ENCODE measurements at places on chromosomes 16 and 17. TPM values are rescaled to one million over a fixed set of nuclear protein-coding genes. Genes with fewer than 3 reads are reported as not detected.

GRCh38 chr16:27993587-27993986 lies 69.9 kb downstream of the GSG1L start:
- no peak for DNase-seq

GRCh38 chr17:8025176-8025911 lies 13.5 kb upstream of the ALOX15B start:
- no peak for DNase-seq

GRCh38 chr16:239948-240277 lies 5.3 kb downstream of the FAM234A start:
- DNase-seq = no peak

DNA sequence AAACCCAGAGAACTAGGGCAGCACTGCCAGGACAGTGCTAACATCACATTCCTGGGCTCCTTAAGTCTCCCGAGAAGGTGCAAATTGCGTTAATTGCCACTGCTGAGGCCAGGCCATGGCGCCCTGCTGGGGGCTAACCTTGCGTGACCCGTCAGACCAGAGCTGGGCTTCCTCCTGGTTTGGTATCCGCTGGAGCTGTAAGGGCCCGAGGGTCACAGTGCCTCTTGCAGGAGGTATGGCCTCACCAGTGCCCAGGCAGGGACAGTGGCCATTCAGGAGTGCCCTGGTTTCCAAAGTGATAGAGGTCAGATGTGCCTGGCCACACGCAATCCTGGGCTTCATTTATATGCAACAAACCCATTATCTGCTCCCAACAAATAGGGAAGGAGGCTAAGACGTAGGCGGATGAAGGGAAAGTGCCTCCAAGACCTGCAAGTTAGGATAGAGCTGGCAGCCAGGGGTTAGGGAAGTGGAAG lies 17.7 kb upstream of the ADCY9 start:
- DNase-seq = no peak

DNA sequence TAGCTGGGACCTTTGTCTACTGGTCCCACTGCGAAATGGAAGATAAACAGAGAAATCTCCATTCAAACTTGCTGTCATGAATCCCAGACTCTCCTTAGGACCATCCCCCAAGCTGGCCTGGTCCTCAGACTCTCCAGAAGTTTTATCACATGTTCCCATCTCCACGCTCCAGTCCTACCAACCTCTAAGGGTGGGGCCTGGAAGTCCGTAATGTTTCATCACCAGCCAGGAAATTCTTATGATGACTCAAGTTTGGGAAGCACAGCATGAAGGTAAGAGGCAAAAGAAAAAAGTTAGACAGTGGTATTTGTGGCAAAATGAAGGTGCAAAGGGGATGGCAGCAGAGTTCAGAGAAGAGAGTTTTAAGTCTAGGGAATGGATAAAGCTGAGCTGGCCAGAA lies 52.7 kb downstream of the ZNF18 start:
- no peak for DNase-seq

GRCh38 chr17:43025290-43025657 lies 243 bp downstream of the RND2 start:
- DNase-seq = no peak

GRCh38 chr17:81350320-81350890 lies 44.9 kb upstream of the BAHCC1 start:
- DNase-seq = no peak

DNA sequence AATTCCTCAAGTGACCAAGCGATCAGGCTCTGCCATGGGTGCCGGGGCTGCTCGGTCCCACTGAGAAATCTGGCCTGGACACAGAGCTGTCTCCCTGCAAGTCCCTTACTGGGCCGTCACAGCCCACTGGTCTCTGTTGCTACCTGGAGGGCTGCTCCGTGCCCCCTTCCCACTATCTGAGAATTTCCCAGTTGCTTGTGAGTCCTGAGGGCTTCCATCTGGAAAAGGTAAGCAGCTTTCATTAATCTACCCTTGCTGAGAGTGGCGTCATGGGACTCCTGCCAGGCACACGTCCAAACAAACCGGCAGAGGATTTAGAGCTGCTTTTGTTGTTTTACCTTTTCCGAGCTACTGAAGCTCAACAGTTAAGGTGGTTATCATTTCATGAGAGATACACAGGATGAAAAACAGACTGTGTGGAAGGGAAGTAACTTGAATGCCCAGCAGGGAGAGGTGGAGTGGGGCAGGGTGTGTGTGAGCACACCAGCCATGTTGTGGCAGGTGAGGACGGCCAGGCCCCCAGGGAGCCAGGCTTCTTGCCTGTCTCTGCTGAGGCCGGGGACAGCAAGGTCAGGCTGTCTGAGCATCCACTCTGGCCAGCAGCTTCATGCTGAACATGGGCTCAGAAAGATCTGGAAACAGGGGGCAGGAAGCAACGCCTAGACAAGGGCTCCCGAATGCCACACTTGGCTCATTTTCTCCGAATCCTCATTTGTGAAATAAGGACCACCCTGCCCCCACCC lies 50.6 kb downstream of the GTF3C1 start:
- no peak for DNase-seq

DNA sequence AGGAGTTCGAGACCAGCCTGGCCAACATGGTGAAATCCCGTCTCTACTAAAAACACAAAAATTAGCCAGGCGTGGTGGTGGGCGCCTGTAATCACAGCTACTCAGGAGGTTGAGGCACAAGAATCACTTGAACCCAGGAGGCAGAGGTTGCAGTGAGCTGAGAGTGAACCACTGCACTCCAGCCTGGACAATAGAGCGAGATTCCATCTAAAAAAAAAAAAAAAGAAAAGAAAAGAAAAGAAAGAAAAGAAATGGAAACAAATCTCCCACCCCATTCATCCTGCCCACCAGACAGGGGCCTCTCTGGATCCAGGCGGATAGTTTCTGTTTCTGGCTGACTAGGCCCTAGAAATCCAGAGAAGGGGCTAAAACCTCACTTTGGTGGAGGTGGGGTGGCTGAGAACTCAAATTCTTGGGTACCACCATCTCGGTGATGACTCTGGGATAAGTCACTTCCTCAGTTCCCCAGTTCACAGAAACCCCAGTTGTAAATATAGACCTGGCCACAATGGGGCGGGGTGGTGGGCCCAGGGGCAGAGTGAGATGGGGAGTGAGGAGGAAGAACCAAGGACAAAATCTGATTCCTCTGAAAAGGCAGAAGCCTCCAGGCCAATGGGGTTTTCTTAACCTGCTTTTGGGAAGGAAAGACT lies 22.2 kb downstream of the SOCS1 start:
- no peak for DNase-seq

GRCh38 chr17:47776330-47777197 lies 43.5 kb downstream of the TBX21 start:
- DNase-seq = no peak

- no peak for DNase-seq
Measured at GRCh38 chr16:58020628-58021521, 4.7 kb upstream of the MMP15 start.

GRCh38 chr16:86337581-86338402 lies 172.5 kb upstream of the FOXF1 start:
- DNase-seq = no peak

- no peak for DNase-seq
Measured at GRCh38 chr17:42675348-42675964, 1.3 kb downstream of the PLEKHH3 start.

GRAP gene
- total RNA-seq = 4.5 TPM

GAST gene
- total RNA-seq = not detected

ASPA gene
- total RNA-seq = 44.9 TPM

IKZF3 gene
- 1.2 TPM for total RNA-seq

C16orf74 gene
- 6.6 TPM for total RNA-seq

ULK2 gene
- 51.7 TPM for total RNA-seq

ZNF385C gene
- total RNA-seq = 1.2 TPM

PPY gene
- not detected for total RNA-seq

ALOX12B gene
- total RNA-seq = 0.11 TPM
